Kidney tubule cell (primary cell): ENCODE measurements at places on chromosomes 4 and X.

- DNase-seq, result no peak
Measured at GRCh38 chrX:71057848-71058530, 10.1 kb downstream of the SNX12 start.

DNA sequence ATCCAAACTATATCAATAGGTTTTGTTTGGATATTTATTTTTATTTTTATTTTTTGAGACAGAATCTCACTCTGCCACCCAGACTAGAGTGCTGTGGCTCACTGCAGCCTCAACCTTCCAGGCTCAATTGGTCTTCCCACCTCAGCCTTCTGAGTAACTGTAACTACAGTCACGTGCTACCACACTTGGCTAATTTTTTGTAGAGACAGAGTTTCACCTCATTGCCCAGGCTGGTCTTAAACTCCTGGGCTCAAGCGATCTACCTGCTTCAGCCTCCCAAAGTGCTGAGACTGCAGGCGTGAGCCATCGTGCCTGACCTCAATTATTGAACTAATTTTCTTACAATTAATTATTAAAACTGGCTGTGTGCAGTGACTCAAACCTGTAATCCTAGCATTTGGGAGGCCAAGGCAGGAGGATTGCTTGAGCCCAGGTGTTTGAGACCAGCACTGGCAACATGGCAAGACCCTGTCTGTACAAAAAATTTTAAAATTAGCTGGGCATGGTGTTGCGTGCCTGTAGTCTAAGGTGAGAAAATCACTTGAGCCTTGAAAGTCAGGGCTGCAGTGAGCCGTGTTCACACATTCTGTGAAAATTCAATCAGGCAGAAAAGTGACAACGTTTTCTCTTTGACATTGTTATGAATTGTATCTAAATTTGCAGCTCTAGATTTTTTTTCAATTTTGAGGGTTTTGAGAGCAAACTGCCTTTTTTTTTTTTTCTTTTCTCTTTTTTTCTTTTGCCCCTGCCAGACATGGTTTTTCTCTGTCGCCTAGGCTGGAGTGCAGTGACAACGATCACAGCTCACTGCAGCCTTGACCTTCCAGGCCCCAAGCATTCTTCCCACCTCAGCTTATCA lies 66.0 kb downstream of the UBE2K start:
- DNase-seq, result peak; percentile 78

DNA sequence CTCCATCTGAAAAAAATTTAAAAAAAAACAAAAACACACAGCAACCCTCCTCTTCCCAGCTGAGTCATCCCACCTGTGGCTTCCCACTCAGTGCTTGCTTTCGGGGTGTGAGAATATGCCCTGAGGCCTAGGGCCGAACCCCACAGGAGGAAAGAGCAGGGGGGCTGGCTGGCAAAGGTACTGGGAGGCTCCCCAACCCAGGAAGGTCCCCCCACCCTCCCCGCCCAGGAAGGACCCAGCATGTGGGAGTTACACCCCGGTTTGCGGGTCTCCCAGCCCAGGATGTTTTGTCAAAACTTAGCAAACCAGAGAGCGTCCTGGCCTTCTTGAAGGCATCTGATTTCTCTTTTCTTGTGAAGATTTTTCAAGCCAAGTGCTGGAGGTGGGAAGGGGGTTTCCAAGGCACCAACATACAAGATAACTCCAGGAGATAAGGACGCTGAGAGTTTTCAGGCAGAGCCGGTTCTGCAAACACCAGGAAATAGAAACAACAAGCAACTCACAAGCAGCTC lies 25.7 kb upstream of the CSF2RA start:
- DNase-seq, result peak; percentile 62

- DNase-seq, result no peak
Measured at GRCh38 chrX:72554448-72555140, 18.0 kb downstream of the HDAC8 start.

- peak; percentile 63 for DNase-seq
Measured at GRCh38 chrX:3815896-3816664, 102.6 kb upstream of the PRKX start.

DNA sequence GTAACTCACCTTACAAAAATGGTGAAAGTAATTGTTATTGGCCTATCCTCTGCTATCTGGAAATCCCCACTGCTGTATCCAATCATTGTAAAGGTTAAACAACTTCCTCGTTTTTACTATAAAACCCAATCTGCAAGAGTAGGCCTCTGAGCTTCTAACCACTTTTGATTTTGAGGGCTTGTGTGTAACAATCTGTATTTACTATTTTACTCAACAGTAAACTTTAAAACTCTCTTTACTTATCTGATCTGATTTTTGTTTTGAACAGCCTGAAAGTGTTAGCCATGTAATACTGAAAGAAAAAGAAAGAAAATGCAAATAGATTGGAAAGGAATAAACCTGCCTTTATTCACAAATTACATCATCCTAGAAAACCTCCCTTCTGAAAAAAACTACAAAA lies 63.1 kb downstream of the SLC10A7 start:
- no peak for DNase-seq

GRCh38 chrX:118756101-118756500 lies 28.7 kb downstream of the IL13RA1 start:
- peak; percentile 29 for DNase-seq

- DNase-seq, result no peak
Measured at GRCh38 chr4:8035371-8035780, 95.7 kb upstream of the AFAP1 start.

DNA sequence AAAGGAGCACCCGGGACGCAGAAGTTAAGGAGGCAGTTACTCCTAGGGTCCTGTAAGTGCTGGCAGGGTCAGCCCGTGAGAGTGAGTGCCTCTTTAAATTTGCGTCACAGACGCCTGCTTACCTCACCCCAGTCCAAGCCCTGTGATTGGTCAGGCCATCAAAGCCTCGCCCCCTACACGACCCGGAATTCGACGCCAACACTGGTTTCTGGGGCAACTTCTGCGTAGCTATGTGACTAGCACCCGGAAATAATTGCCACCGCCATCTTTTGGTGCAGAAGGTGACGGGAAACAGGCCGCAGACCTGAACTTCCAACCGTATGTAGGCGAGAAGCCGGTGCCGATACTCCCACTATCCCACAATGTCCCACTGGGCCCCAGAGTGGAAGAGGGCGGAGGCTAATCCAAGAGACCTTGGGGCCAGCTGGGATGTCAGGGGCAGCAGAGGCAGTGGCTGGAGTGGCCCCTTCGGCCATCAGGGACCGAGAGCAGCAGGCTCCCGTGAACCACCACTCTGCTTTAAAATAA lies at the start of gene DDX53:
TSS of gene DDX53 (plus strand) at position 265 of the 528 bp plus-strand sequence. CDS start at position 363, 98 bp downstream.
- no peak for DNase-seq

DNA sequence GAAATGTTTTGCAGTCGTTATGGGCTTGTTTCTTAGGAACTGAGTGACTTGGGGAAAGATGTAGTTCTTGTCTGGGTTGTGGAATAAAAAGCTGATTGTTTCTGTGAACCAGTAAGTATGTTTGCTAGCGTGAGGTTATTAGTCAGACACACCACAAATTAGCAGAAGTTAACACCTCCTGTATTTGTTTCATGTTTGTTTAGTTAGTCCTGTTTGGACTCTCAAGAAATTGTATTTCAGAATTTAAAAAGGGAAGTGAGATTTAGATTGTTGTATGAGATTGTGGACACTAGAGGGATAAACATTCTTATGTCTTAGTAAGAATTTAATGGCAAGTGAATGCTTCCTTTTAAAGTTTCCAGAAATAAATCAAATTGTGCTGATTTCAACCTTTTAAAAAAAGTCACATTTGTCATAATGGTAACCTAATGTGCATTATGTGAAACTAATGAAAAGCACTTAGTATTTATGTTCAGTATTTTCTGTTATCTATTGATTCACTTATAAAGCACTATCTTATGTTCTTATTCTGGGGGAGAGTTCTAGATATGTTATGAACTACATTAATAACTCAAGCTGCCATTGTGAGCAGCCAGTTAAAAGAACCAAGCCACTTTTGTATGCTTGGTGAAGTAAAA lies 25.6 kb downstream of the ATP10D start:
- peak; percentile 37 for DNase-seq

GRCh38 chr4:2093265-2093664 lies 34.1 kb downstream of the NAT8L start:
- DNase-seq, result no peak

DNA sequence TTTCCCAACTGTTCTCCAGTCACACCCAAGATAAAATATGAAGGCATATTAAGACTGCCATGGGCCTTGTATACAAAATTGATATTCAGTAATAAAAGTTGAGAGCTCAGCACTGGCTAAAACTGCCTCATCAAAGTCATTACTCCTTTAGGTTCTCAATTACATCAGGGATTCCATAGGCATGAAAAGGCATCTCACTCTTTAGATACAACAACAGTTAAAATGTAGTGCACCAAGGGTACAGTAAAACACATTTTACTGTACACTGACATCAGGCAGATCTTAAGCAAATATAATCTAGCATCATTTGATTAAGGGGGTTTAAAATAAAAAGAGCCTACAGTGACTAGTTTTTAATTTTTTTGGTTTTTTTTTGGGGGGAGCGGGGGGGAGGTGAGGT lies 107.7 kb downstream of the PPP3CA start:
- no peak for DNase-seq

DNA sequence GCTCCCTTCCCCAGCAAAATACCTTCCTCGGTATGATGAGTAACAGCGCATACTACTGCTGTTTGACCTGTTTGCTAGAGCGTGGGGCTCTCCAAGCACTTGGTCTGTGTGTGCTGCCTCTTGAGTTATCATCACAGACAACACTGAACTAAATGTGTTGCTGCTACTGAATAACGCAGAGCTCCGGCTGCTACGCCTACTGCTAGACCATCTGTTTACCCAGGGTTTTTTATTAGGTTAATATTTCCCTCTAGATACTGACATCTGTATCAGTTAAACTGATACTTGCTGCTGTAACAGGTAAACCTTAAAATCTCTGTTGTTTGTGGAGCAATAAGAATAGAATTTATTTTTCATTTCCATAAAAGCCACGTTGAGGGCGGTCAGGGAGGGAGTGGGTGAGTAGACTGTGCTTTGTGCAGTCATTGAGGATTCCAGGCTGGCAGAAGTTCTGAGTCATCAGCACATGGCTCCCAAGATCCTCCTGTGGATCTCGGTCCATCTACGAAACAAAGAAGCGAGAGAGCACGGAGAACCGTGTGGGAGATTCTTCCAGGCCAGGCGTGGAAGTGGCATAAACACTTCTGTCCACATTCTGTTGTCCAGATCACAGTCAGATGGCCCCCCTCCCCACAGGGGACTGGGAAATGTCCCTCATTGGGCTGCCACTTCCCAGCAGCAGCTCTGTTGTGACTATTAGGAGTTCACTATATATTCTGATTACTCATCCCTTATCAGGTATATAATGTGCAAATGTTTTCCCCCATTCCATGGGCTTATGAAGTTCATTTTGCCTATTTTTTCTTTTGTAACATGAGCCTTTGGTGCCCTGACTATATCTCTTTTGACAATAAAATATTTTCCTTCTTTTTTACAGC lies 14.1 kb downstream of the GRK4 start:
- DNase-seq, result peak; percentile 52

- DNase-seq, result no peak
Measured at GRCh38 chr4:26144526-26145155, 176.2 kb upstream of the RBPJ start.

GRCh38 chrX:24494647-24495075 lies 29.6 kb downstream of the PDK3 start:
- peak; percentile 67 for DNase-seq

DNA sequence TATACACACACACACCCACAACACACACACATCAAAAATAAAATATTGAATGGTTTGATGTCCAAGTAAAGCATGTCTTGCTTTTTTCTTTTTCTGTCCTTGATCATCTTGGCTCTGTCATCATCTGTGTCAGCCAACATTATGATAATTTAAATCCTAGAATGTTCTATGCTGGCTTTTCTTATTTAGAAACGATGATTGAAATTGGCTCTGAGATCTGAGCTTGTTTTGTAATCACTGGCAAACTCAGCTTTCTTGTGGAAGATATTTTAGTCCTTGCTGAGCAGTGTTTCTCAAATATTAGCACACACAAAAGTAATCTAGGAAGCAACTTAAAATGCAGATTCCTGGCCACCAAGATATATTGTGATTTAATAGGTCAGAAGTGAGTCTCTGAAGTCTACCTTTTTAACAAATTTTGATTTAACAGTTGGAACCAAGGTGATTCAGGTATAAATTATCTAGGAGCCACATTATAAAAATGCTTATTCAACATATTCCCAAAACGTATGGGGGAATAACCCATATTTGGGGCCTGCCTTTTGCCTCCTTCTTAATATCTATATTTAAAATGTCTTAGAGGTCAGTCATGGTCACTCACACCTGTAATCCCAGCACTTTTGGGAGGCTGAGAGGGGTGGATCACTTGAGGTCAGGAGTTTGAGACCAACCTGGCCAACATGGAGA lies 24.0 kb upstream of the DSPP start:
- no peak for DNase-seq

DNA sequence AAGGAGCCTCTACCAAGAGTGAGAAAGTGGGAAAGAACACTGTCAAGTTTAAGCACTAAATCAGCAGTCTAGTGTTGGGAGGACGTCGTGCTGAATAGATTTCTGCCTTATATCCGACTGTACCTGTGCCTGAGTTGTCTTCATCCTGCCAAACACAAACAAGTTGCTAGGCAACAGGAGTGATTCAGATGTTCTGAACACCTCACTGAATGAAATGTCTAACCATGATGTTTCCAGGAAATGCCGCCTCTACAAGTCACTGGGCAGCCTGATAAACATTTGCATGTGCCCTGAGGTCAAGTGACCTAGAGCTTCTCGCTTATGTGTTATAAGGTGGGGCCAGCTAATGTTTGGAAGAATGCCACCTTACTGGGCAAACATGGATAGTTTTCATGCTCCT lies 37.9 kb downstream of the SGMS2 start:
- DNase-seq, result peak; percentile 99
